ENCODE measurements at places on chromosomes 11 and 22. TPM values are rescaled to one million over a fixed set of nuclear protein-coding genes. Genes with fewer than 3 reads are reported as not detected.
A peak's percentile ranks its signal among the peaks of the same experiment; 100 is the strongest.

VWCE gene
- 17.2 TPM for total RNA-seq

GRAMD1B gene
- 19.8 TPM for total RNA-seq

CSF2RB gene
- total RNA-seq: 0.53 TPM

SYCE3 gene
- total RNA-seq: not detected

DNA sequence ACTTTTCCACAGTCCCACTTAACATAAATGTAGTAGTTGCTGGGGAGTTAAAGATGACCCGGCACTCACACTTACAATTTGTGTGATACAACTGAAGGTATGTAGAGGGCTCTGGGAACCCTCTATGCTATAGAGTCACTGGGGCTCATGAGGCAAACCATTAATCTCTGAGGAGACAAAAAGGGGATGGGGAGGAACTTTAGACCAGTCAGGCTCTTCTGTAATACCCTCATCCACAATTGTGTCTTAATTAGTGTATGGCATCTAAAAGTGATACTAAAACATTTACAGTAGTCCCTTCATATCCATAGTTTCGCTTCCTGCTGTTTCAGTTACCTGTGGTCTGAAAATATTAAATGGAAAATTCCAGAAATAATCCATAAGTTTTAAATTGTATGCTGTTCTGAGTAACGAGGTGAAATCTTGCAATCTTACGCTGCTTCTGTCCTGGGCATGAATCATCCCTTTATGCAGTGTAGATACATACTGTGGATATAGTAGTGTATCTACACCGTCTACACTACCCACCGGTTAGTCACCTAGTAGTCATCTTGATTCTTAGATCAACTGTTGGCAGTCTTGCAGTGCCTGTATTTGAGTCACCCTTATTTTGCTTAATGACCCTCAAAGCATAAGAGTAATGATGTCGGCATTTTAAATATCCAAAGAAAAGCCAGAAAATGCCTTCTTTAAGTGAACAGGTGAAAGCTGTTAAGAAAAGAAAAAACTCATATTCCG, 12.2 kb downstream of the CBL start:
- DNase-seq: no peak

GRCh38 chr11:112805658-112806057, 155.6 kb upstream of the NCAM1 start:
- DNase-seq: no peak

GRCh38 chr22:35733791-35734516, 16.3 kb downstream of the APOL5 start:
- DNase-seq: peak; percentile 32

Data from ovary (tissue), 10 donors.